ENCODE measurements at places on chromosomes 2 and 18. TPM values are rescaled to one million over a fixed set of nuclear protein-coding genes. Genes with fewer than 3 reads are reported as not detected.

SMYD1 gene
- polyA plus RNA-seq: 0.74 TPM

GRCh38 chr2:191165176-191165643, 14.4 kb upstream of the STAT4 start:
- no peak for DNase-seq

GRCh38 chr2:239827523-239827890, 197.6 kb downstream of the NDUFA10 start:
- DNase-seq: no peak

- DNase-seq: no peak
Measured at GRCh38 chr2:213011505-213011904, 139.9 kb downstream of the IKZF2 start.

- no peak for DNase-seq
Measured at GRCh38 chr2:84830095-84830494, 50.8 kb downstream of the TRABD2A start.

DNA sequence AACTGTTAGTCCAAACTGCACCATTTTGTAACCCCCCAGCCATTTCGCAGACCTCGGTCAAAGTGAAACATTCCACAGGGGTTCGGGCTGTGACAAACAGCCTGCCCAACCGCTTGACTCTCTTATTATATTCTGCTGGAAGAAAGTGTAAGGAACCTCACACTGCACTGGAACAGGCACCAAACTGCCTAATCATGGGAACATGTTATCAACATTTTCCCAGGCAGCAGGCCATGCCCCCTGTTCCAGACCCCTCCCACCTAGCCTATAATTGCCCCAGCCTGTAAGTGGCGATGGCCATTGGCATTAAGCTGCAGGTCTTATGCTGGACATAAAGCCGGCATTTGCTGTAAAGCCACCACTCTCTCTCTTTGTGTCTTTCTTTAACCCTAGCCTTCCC, 16.9 kb downstream of the LYG2 start:
- no peak for DNase-seq

- no peak for DNase-seq
Measured at GRCh38 chr2:103288696-103289095, 526.9 kb downstream of the TMEM182 start.

- DNase-seq: no peak
Measured at GRCh38 chr2:205892251-205892655, 193.7 kb downstream of the INO80D start.

GRCh38 chr2:15579641-15580040, 12.0 kb upstream of the DDX1 start:
- DNase-seq: no peak

NTSR2 gene
- polyA plus RNA-seq: not detected

GRCh38 chr2:86274265-86274917, 63.0 kb downstream of the REEP1 start:
- no peak for DNase-seq

- DNase-seq: no peak
Measured at GRCh38 chr2:75493230-75493629, 67.5 kb downstream of the EVA1A start.

DSEL gene
- 24.2 TPM for polyA plus RNA-seq

- no peak for DNase-seq
Measured at GRCh38 chr2:12674644-12675328, 42.0 kb upstream of the TRIB2 start.
